Astrocyte of the cerebellum (primary cell): ENCODE measurements at places on chromosomes 11 and 22.

- DNase-seq = peak; percentile 24
These were observed 12.0 kb downstream of the BRSK2 start for GRCh38 chr11:1401656-1402221.

GRCh38 chr11:60994541-60995080, 23.1 kb downstream of the CD6 start:
- DNase-seq = no peak

GRCh38 chr22:41491374-41492100, 22.6 kb downstream of the ACO2 start:
- peak; percentile 77 for DNase-seq

DNA sequence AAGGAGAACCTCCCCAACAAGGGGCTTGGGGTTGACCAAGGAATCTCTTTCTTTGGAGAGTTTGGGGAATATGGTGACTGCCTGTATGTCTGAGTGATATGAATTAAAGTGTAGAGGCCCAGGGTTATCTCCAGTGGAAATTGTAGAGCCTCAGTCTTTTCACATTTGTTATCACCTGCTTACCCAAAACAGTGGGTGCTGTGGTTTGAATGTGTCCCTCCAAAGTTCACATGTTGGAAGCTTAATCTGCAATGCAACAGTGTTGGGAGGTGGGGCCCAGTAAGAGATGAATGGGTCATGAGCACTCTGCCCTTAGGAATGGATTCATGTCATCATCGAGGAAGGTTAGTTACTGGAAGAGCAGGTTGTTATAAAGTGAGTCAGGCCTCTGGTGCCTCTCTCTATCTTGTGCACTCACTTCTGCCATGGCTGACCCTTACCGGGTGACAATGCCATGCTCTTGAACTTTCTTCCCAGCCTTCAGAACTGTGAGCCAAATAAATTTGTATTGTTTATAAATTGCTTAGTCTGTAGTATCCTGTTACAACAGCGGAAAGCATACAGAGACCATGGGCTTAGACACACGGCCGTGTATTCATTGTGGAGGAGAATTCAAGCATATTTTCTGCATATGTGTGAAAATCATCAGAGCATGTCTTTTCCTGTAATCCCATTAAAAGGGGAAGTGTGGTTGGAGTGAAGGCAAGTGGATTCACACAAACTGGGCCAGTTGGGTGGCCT, 114.1 kb upstream of the TBCEL start:
- DNase-seq = no peak

DNA sequence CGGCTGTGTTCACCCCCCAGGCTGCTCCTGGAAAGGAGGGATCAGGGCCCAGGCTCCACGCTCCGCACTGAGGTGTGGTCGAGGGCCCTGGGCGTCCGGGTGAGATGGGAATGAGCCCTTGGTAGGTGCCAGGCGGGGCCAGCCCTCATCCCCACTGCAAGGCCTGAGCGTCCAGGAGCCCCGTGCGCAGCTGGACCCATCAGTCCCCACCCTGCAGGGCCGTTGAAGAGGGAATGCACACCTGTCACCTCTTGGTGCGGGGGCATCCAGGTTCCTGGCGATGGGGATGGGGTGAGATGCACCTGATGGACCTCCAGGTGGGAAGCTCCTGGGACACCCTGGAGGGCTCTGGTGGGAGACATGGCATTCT, 72.2 kb downstream of the KCNQ1 start:
- DNase-seq = no peak

- DNase-seq = no peak
These were observed 974.6 kb upstream of the RAG2 start for GRCh38 chr11:37572491-37573171.

DNA sequence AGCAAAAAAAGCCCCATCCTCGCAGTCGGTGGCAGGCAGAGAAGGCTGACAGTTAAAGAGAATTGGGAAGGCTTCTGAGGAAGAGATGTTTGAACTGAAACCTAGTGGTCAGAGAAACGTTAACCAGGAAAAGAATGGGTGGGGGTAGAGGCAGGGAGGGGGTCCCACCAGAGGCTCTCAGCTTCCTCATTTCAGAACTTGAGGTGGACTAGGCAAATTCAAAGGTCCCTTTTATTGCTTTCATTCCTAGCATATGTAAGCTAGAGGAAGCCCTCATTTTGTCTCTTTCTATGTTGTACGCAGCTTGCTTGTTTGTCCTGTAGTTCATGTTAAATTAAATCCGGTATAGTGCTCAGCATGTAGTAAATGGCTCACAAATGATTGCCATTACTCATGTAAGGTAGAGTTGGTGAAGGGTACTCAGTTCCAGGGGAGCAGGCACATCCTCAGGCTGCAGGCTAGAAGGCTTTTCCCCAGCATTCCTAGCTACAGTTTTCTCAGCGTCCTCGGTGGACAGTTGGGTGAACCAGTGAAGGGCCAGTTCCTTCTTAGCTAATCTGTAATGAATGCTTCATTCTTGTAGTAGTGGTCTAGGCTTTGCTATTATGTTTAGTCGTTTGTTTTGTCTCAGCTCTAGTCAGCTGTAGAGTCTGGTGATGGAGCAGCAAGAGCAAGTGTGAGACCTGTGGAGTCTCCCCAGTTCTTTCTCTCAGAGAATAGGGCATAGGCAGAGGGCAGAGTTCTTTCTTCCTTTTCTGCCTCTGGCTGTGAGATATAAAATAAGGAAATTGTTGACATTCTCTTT, 58.6 kb downstream of the UVRAG start:
- DNase-seq = no peak

- no peak for DNase-seq
These were observed 1.4 kb upstream of the PIM3 start for GRCh38 chr22:49958931-49959781.

GRCh38 chr11:117983163-117983475, 3.1 kb upstream of the IL10RA start:
- no peak for DNase-seq

GRCh38 chr11:69300120-69301060, 6.4 kb downstream of the MYEOV start:
- no peak for DNase-seq

DNA sequence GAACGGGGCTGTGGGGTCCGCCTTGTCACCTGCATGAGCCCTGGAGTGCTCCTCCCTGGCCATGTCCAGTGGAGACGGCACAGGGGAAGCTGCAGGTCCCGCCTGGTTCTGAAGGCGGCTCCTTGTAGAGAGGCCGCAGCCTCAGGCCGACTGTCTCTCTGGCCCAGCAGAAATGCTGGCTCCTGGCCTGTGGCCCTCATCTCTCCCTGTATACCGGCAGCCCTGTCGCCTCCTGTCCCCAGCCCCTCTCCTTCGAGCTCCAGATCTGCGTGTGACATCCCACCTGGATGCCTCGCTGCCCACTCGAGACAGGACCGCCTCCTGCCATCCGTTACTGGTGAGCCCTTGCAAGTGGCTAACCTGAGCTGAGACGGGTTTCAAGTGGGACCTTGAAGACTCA, 73.6 kb downstream of the PHF21B start:
- DNase-seq = no peak
